Mucosa of gallbladder (tissue), 1 donor: ENCODE measurements at places on chromosomes 4 and X. TPM values are rescaled to one million over a fixed set of nuclear protein-coding genes. Genes with fewer than 3 reads are reported as not detected.

- no peak for DNase-seq
Measured at GRCh38 chr4:40523581-40523980, 106.1 kb downstream of the RBM47 start.

GRCh38 chrX:112734290-112734689 is 54.6 kb upstream of the LHFPL1 start:
- DNase-seq: no peak

Gene SYP
- 1.9 TPM for total RNA-seq

DNA sequence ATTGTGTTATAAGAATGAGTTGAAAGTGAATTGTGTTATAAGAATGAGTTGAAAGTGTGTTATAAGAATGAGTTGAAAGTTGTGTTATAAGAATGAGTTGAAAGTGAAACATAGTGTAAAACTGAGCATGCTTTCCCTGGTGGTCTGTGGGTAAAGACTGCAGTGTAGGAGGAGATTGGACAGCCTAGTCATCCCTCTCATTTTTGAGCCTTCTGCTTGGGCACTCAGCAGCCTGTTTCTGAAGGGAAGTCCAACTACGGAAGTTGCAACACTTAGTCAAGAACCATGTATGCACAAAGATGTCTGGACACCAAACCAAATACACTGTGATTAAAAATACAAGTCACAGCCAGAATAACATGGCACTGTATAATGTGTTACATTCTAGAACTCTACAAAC is 72.6 kb downstream of the ANK2 start:
- DNase-seq: no peak

Gene POU4F2
- total RNA-seq: not detected

Gene LNX1
- 32.1 TPM for total RNA-seq

- DNase-seq: no peak
Measured at GRCh38 chr4:127538016-127538415, 94.7 kb upstream of the INTU start.

DNA sequence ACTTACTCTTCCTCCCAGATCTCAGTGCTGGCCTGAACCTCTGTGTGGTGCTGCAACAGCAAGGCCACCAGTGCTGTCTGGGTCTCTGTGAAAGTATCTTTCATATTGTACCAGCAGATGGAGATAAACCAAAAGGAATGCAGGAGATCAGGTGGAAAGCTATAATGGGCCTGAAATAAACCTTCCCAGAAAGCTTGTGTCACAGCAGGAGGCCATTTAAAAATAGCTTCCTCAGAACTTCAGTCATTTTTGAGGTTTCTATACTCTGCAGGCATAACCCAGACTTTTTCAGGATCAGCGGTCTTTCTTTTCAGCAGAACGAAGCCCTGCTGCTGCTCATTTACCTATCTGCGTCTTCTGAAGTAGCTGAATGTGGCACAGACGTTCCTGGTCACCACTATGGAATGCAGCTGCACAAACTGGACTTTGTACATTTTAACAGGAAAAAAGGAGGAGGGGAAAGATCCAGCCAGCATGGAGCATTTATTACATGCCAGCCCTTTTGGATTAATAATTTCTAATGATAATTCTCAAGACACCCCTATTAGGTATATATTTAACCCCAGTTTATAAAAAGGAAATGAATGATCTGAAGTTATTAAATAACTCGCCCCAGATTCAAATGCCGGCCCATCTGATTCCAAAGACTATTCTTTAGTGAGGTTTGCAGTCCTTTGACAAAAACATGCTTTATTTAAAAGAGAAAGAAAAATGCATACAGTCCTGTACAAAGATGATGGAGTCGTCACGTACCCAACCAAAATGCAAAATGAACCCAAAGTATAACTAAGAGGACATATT is 119.7 kb downstream of the NFKB1 start:
- DNase-seq: peak; percentile 71

- DNase-seq: no peak
Measured at GRCh38 chr4:157079441-157079840, 3.5 kb downstream of the GLRB start.

- DNase-seq: no peak
Measured at GRCh38 chr4:102497986-102498385, 3.2 kb upstream of the NFKB1 start.

- DNase-seq: no peak
Measured at GRCh38 chr4:103098756-103099440, 736 bp downstream of the BDH2 start.

GRCh38 chr4:2073808-2074481 is 14.8 kb downstream of the NAT8L start:
- DNase-seq: no peak

GRCh38 chr4:3074846-3075651 is 568 bp downstream of the HTT start:
- peak; percentile 28 for DNase-seq

Gene SLC25A43
- total RNA-seq: 4.3 TPM

DNA sequence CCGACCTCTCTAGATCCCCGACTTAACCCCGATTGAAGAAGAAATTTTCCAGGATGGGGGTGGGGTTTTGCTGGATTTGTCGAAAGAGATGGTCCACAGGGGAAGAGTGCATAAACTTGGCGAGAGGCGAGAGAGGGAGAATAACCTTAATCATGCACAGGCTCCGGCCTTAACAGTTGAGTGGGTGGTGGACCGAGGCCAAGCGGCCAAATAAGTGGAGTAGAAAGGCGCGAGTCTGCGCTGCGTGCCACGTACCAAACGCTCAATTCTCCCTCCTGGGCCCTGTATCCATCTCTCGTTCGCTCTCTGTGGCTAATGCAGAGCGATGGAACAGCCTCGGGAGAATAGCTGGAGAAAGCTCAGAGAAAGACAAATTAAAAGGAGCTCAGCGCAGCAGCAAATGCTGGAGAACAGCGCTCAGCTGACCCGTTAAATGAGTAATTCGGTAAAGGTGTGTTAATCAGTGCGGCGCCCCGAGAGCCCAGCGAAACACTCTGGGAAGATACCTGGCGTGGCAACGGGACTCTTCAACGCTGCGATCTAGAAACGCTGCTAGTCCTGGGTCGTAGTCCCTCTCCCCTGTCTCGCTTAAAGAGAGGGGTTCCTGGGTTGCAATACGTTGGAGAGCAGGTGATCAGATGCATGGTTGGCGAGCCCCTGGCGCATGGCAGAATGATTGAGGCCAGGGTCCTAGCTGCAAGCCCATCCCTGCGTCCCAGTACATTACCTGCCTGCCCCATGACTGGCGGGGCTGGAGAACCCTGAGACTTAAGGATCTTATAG is 887 bp upstream of the IL1RAPL2 start:
- no peak for DNase-seq

GRCh38 chrX:54397113-54397512 is 39.3 kb upstream of the WNK3 start:
- no peak for DNase-seq

Gene SHROOM2
- total RNA-seq: 13.1 TPM

GRCh38 chr4:111666826-111667360 is 478.4 kb upstream of the FAM241A start:
- DNase-seq: no peak

DNA sequence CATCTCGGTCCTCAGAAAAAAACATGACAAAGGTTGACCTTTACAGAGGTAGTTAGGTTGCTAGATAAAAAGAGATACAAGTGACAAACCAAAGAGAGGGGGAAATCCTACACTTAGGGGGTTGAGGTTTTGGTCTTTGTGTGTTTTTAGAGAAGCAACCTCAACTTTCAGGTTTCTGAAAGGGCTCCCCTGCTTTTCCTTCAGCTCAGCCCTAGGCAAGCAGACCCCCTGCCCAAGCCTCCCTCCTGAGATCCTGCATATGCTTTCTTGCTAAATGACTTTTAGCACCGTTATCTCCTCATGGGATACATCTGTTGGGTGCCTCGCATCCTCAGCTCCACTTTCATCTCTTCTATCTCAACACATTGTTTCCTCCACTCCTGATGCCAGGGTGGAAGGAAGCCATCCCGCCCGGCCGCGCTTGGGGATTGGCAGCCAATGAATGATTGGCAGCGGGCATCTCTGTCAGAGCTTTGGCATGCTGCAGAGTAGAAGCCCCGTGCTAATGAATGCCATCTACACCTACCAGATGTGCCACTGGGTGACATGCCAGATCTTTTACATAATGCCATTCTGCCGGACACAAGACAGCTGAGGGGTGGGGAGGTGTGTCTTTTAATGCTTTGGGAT is 15.0 kb upstream of the PRDM8 start:
- no peak for DNase-seq

Gene IGFBP7
- total RNA-seq: 1,557 TPM

GRCh38 chr4:138959097-138959815 is 56.3 kb upstream of the NOCT start:
- DNase-seq: no peak

Gene IL13RA1
- 42.2 TPM for total RNA-seq

Gene LUZP4
- total RNA-seq: not detected
